ENCODE measurements at places on chromosomes 7 and 10.

DNA sequence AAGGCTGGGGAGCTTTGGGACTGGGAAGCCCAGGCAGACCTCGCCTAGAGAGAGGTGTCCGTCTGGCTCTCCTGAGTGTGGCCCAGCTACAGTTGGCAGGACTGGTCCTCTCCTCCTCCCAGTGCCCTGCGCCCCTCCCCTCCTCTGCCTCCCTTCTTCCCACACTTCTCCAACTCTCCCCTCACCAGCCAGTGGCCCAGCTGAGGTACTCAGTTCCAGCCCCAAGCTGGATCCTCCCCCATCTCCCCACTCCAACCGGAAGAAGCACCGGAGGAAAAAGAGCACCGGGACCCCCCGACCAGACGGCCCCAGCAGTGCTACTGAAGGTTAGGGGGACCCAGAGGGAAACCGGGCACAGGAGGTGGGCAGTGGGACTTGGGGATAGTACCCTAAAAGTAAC, 27.7 kb downstream of the GBX1 start:
- DNase-seq, result peak; percentile 6

GRCh38 chr10:49679480-49679893, at the start of gene C10orf53:
Gene C10orf53, plus strand, starts transcription at chr10:49679651. Its CDS starts 47 bp downstream, at chr10:49679698.
- peak; percentile 39 for DNase-seq

DNA sequence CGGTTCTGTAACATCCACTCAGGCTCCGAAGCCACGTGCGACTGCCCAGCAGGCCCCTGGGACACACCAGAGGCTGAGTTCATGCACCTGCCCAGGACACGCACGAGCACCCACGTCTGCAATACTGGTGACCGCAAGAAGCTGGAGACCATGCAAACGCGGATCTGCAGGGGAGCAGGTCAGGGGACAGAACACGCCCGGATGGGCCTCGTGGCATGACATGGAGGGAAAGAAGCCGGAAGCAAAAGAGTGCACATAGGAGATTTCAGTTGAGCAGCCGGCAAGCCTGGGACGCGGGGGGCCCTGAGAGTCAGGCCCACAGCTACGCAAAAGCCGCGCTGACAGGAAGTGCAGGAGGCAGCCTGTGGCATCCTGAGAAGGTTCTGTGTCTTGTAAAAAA, 73.7 kb downstream of the FOXL3 start:
- DNase-seq, result peak; percentile 48

- no peak for DNase-seq
Measured at GRCh38 chr7:132082394-132082793, 493.9 kb downstream of the PLXNA4 start.

- DNase-seq, result no peak
Measured at GRCh38 chr7:116395141-116395791, 104.3 kb upstream of the CAV2 start.

- no peak for DNase-seq
Measured at GRCh38 chr10:102778781-102779180, 35.0 kb downstream of the WBP1L start.

GRCh38 chr7:74254129-74254857, at the start of gene RFC2:
Gene RFC2, minus strand, starts transcription at chr7:74254399. Its CDS starts 16 bp downstream, at chr7:74254383.
- DNase-seq, result peak; percentile 100

DNA sequence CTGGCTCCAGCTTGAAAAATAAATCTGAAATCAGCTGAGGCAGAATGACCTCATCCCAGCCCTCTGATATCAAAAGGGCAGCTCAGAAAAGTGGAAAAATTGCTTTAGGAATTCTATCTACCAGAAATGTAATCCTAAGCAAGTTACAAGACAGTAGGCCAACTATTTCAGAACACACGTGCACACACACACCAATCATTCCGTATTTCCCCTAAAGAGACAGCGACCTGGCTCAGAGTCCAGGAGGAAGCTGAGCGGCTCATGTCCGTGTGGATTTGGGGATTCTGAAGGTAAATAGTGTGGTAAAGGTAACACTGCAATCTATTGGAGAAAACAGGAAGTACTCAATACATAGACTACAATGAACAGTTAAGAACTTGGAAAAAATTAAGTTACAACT, 288.2 kb downstream of the CALN1 start:
- DNase-seq, result no peak

GRCh38 chr7:106620676-106621075, 40.3 kb downstream of the CCDC71L start:
- no peak for DNase-seq

DNA sequence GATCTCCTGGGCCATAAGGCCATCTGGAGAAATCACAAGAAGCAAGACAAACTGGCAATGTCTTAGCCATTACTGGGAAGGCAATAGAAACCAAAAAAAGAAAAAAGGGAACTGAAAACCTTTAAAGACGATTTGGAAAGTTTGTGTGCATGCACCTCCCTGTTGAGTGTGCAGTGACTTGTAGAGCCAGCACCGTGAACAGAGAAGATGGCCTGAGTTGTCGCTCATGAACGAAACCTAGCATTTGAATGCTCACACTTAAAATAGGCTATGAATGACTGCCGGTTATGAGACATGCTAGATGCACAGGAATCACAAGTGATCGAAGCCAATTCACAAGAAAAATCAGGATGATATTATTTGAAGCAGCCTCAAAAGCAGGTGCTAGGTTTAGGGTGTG, 151.3 kb upstream of the ADO start:
- no peak for DNase-seq

- DNase-seq, result no peak
Measured at GRCh38 chr10:113540845-113541548, 11.9 kb upstream of the HABP2 start.

DNA sequence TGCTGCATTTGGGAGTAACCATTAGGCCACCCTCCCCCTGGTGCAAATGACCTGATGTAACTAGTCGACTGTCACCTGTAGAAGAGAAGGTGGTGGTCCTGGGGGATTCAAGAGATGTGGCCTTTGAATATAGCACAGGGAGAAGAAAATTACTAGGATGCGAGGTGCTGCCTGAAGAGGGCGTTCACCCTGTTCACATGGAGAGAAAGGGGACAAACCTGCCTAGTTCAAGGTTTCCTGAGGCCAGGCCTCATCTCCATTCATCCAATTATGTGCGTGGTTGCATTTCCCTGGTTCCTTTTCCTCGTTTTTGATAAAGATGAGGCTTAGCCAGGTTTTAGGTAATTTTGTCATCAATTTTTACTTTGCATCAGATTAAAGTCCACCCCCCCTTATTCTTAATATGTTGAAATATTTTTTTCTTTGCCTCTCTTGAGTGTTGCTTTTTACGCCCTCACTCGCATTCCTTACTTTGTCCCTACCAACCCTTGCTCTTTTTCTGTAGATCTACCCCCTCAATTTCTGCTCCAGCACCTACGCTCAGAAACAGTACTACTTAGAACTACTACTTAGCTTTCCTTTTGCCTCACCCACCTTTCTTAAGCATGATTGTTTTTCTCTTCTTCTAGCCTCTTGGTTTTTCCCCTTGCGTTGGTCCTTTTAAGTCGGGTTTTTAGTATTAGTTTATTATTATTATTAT, 13.7 kb downstream of the CLCN1 start:
- no peak for DNase-seq

GRCh38 chr10:120415709-120416330, 41.2 kb upstream of the PLPP4 start:
- DNase-seq, result no peak

GRCh38 chr7:69245646-69246045, 352.6 kb upstream of the AUTS2 start:
- DNase-seq, result no peak

- no peak for DNase-seq
Measured at GRCh38 chr10:61634746-61635145, 28.0 kb upstream of the CABCOCO1 start.

GRCh38 chr10:101291331-101292193, 62.3 kb upstream of the LBX1 start:
- DNase-seq, result peak; percentile 73

DNA sequence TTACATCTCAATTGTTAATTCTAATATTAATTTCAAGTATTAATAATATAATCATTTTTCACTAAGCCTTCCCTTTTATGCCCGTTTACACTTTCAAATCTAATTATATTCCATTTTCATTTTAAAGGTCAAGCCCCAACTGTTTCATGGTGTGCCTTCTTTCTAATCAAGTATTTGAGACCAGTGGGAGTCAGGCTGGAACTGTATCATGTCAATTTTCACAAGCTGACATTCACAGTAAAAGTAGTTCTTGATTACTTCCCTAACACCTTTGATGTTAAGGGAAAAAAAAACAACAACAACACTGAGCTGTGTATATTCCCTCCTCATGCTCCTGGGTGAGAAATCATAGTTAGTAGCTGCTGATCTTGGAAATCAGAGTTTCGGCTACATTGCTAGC, 38.1 kb downstream of the SFTPD start:
- no peak for DNase-seq

- no peak for DNase-seq
Measured at GRCh38 chr10:47038881-47039561, 127.8 kb downstream of the PTPN20 start.

GRCh38 chr7:47799524-47799923, 148.7 kb downstream of the PKD1L1 start:
- no peak for DNase-seq

- no peak for DNase-seq
Measured at GRCh38 chr7:103859709-103860108, 129.7 kb downstream of the RELN start.

DNA sequence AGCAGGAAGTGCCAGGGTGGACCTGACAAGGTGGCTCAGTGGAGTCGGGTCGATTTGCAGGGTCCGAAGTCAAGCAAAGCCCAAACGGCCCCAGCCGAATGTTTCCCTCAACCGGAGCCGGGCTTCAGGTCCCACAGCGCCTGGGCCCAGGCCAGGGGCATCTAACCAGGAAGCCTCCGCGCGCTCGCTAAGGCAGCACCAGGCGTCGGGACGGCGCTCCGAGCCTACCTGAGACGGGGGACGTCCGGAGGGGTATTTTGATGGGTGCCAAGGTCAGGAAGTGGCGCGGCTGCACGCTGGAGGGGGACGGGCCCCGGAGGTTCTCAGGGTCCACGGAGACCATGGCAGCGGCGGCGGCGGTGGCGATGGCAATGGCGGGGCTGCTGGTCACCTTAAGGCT, 51.5 kb downstream of the TCERG1L start:
- no peak for DNase-seq

GRCh38 chr7:79823246-79823951, 311.2 kb upstream of the GNAI1 start:
- DNase-seq, result no peak

GRCh38 chr7:3821488-3821887, 520.4 kb downstream of the SDK1 start:
- DNase-seq, result no peak

DNA sequence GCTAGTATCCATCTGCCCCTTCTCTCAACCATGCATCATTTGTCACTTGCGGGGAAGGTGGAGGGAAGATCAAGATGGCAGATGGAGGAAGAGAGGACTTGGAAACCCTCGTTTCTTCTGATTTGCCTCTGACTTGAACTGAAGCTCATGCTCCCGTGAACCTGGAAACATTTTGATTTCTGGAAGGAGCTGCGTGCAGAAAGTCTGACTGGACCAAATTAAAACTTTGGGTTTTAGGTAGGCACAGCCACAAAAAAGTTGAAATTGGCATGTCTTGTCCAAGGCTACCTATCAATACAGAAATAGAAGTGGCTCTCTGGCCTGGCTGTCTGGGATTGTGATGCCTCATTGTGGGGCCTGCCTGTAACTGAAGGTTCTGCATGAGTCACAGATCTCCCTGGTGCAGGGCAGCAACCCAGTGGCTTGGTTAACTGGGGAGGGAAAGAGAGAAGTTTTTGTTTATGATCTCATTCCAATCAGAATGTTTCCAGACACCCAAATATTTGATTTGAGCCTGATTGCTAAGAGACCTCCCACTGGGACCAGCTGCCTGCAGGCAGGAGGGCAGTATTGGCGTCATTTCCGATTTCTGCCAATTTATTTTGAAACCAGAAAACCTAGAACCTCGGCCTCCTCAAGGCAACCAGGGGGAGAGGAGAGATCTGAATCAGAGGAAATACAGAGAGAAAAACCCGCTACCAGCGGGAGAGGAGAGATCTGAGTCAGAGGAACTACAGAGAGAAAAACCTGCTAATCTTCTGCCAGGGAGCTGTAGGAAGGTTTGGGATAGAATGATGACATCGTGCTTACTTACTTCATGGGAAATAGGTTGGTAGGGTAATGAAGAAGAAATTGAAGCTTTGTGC, 363.6 kb downstream of the ANKRD30A start:
- no peak for DNase-seq

GRCh38 chr7:51645702-51646298, 329.2 kb upstream of the COBL start:
- no peak for DNase-seq

GRCh38 chr7:50214126-50214670, 90.3 kb upstream of the IKZF1 start:
- DNase-seq, result no peak

DNA sequence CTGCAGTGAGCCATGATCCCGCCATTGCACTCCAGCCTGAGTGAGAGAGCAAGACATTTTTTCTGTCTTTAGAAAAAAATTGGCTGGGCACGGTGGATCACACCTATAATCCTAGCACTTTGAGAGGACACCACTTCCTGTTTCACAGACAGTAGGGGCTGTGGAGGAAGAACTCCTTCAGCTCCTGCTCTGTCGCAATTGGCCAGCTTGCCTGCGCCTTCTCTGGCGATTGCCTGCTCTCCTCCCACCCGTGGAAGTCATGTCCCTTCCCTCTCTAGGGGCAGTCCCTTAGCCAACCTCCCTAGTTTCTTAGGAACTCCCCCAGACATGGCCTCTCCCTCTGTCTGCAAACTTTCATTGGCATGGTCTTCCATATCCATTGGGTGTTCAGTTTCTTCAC, 8.7 kb downstream of the PDSS1 start:
- no peak for DNase-seq

DNA sequence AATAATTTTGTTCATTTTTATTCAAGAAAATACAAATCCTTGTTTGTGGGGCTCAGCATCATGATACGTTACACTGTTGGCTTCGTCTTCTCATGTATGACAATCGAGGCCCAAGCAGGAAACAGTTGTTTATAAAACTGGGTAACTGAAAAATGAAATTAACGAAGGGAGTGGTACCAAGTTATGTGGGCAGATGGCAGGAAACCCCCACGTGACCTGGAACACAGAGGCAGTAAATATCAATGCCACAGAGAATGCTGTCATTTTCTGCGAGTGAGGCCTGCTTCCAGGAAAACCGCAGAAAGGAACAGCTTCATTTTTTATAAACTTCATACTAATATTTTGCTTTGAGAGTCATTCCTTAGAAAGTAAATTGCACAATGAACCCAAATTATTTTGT, 201.0 kb upstream of the ADARB2 start:
- DNase-seq, result no peak

GRCh38 chr10:70348228-70348850, 34.1 kb downstream of the LRRC20 start:
- no peak for DNase-seq

DNA sequence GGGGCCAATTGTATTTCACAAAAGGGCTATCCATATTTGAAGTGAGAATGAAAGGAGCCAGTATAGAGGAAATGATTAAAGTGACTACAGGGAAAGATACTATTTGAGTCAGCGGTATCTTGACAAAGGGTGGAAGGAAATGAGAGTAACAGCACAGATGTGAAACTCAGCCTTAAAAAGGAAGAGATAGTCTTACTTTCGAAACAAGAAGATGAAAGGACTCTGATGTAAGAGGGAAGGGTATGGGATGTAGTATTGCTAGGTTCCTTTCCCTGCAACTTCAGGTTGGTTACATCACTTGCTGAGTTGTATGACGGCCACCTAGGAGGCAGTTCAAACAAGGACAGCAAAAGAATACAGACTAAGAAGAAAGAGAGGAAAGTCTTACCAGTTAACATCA, 13.7 kb downstream of the CISD1 start:
- no peak for DNase-seq

GRCh38 chr7:110941385-110941784, 149.5 kb upstream of the LRRN3 start:
- DNase-seq, result no peak
